Stimulated activated CD4-positive, alpha-beta T cell treated with anti-CD3 and anti-CD28 coated beads, Interleukin-4, amount 100 ng/mL, for 24 hours (primary cell): ENCODE measurements at places on chromosomes 11 and 22.

DNA sequence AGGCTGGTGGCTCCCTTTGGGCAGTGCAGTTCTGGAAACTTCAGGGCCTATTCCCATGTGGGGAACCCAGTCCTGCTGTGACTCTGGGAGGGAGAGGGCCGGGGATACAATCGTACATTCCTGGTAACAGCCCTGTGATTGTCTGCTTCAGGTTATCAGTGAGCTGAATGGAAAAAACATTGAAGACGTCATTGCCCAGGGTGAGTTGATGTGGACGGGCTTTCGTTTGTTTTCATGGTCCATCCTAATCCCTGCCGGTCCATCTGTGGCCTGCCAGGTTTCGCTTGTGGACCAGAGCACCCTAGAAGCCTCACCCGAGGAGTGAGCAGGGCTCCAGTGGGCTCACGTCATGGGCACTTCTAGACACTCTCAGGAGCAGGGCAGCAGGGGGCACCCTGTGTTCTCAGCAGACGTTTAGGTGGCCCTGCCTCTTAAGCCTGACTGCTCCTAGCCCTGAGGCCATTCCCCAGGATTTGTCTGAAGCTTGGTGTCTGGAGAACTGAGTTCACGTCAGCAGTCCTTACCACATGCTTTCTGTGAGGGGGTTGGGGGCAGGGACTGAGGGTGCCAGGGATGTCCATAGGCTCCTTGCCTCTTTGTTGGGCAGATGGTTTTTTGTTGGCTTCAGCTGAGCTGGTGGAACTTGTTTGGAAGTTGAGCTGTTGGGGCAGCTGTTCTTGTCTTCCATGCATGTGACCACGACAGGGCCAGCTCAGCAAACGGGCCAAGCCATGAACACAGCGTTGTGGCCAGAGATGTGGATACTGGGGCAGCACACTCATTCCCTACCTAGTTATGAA is 1.9 kb downstream of the RPLP2 start:
- no peak for DNase-seq

- no peak for DNase-seq
These were observed 23.0 kb downstream of the MS4A6A start for GRCh38 chr11:60159868-60160267.

DNA sequence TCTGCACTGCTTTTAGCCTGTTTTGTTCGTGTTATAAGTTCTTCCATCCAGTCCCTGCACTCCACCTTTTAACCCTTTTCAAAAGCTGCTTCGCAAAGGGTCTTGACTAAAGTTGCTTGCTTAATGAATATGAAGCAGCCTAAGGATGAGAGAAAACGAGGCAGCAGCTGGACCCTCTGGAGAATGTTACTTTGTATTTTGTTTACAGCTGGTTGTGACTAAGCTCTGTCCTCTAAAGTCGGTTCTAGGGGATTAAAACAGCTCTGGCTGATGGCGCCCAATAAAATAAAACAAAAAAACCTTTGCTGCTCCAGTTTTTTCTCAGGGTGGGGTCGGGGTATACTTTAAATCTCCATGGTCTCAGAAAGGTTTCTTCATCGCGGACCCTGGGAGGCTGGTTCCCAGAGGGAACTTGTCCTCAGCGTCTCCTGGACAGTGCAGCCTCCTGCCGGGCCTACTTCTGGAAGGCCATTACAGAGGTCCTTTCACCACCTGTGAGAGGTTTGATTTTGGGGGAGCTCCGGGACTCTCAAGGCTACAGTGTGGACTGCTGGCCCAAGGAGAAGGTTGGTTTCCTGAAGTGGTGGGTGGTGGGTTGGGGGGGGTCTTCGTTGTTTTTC is 836 bp upstream of the RBM4 start:
- no peak for DNase-seq

DNA sequence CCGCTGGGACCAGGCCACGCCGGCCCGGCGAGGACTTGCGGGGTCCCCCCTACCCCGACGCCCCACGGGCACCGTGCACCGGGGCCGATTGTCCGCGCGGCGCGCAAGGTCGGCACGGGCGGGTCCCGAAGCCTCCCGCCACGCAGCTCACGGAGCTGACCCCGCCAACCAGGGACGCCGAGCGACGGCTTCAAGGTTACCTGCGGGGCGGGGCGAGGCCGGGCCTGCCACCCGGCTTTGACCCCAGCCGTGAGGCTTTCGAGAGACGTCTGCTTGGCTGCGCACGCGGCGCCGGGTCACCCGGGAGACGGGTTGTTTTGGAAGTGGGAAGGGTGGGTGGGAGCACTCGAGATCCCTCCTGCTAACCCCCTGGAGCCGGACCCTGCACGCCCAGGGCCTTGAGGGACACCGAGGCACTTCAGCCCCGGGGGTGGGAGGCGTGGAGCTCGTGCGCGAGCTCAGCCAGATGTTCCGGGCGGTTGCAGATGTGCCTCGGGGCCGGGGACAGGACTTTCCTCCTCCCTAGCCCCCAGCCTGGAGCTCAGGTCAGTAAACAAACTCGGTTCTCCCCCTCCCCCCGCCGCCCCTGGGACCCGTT is 3.2 kb upstream of the WNT11 start:
- DNase-seq = peak; percentile 22

GRCh38 chr11:9089061-9089460 is 2.3 kb downstream of the SCUBE2 start:
- DNase-seq = no peak
